AG10803 (cell line): ENCODE measurements at places on chromosomes 4 and X.

DNA sequence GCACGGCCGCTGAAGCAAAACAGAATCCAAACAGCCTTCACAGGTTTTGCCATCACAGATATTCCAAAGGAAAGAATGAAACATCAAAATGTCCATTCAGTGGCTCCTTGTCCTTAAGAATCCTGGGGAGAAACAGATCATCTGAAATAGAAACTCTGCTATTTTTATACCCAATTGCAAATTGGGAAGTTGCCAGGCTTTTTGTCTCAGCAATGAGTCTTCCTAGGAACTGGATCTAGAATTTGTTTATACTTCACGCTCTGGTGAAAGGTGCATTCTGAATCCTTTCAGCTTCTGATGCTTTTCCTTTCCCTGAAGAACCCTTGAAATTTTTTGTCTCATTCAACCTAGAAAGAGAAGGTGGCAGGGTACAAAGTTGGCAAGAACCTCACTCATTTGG is 218.9 kb downstream of the FBXW7 start:
- DNase-seq: peak; percentile 17

GRCh38 chrX:8913655-8914409 is 112.6 kb upstream of the FAM9A start:
- peak; percentile 83 for DNase-seq

- no peak for DNase-seq
Observed at GRCh38 chrX:105553118-105553517, 269.2 kb upstream of the NRK start.

DNA sequence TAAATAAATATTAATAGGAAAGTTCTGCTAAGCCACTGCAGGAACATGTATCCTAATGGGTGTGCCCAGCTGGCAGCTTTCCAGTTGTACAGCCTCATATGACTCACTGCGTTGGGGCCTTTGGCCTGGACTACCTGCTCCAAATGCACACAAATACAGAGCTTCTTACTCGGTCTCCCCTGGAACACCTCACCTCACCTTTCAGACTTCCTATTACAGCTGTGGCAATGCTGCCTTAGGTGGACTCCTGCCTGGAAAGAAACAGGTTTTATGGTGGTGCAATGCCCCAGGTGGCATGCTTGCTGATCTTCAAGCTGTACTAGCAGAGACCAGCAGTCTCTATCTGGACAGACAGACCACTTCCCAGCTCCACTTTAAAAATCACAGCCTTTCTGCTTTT is 85.7 kb upstream of the EXOC1L start:
- DNase-seq: peak; percentile 29

DNA sequence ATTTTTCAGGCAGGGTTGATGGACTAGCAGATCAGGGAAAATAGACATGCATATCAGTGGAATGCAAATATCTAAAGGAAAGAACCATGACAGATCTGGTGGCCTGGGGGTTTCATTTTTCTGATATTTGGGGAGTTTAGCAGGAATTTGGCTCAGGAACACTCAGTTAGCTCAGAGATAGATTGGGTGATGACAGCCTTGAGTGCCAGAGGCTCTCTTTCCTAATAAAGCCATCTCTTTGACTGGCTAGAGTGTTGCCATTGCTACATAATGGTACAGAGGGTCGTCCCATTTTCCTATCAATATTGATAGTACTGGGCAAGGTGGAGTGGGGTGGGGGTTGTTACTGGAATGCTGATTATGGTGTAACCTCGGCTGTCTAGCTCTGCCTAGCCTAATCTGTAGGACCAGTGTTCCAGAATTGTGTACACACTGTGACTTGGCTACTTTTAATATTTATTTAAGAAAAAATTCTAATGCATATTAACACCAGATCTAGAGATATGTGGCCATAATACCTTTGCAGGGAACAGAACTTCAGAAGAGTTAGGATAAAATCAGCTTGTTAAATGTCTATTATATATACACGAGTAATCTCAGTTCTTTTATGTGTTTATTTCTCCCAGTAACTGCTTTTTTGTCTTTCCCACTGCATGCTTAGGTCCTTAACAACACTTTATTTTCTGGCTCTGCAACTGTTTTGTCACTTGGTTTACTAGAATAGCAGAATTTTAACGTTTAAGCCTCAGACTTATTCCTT is 145.0 kb upstream of the SPOCK3 start:
- no peak for DNase-seq
